Left ventricle myocardium inferior (tissue), 1 donor: ENCODE measurements at places on chromosomes 5 and 9.

GRCh38 chr9:13791816-13792215, 512.3 kb upstream of the MPDZ start:
- DNase-seq: no peak

- no peak for DNase-seq
Observed at GRCh38 chr9:37929441-37929895, 25.5 kb upstream of the SLC25A51 start.

GRCh38 chr5:163712011-163712410, 206.6 kb downstream of the MAT2B start:
- DNase-seq: no peak

- no peak for DNase-seq
Observed at GRCh38 chr5:132020568-132021339, 9.3 kb upstream of the ACSL6 start.

DNA sequence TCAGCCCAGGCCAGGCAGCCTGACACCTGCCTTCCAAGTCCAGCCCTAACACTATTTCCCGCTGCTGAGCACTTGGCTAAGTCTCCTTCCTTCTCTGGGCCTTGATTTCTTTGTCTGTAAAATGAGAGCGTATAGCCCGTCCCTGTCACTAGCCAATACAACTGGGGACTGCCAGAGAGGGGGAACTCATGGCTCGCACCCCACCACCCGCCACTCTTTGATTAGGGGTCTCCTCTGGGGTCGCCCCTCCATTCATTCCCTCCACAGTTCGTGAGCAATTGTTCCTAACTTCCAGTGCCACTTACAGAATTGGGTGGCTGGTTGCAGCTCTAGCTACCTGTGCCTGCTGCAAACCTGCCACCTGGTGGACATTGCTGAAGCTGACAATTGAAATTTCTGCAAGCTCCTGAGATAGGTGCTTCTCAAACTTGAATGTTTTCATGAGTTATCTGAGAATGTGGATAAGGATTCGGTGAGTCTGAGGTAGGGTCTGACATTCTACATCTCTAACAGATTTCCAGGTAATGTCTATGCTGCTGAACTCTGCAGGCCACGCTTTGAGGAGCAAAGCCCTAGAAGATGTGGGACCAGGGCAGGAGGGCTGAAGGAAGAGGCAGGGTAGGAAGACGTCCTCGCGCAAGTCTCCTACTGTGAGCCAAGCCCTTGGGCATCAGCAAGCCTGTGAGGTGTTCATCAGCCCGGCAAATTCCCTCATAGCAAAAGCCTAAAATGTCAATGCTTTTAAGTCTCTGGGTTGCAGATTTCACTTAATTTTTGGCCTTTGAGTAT, 13.3 kb upstream of the RECK start:
- DNase-seq: peak; percentile 39

DNA sequence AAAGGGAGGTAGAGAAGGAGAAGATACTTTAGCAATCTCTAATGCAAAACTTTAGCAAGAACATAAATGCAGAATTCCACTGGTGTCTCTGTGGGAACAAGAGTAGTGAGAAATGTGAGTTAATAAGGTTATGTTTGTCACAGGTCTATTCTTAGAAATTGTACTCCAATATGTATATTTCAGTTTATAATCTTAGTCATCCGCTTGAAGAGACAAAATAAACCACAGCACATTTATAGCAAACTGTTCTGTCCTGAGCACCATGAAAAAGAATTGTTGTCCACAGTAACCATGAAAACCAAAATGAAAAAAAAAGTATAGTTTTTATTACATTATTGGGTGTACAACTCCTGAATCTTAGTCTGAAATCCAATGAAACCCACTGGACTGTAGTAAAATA, 93.6 kb upstream of the TSLP start:
- no peak for DNase-seq

DNA sequence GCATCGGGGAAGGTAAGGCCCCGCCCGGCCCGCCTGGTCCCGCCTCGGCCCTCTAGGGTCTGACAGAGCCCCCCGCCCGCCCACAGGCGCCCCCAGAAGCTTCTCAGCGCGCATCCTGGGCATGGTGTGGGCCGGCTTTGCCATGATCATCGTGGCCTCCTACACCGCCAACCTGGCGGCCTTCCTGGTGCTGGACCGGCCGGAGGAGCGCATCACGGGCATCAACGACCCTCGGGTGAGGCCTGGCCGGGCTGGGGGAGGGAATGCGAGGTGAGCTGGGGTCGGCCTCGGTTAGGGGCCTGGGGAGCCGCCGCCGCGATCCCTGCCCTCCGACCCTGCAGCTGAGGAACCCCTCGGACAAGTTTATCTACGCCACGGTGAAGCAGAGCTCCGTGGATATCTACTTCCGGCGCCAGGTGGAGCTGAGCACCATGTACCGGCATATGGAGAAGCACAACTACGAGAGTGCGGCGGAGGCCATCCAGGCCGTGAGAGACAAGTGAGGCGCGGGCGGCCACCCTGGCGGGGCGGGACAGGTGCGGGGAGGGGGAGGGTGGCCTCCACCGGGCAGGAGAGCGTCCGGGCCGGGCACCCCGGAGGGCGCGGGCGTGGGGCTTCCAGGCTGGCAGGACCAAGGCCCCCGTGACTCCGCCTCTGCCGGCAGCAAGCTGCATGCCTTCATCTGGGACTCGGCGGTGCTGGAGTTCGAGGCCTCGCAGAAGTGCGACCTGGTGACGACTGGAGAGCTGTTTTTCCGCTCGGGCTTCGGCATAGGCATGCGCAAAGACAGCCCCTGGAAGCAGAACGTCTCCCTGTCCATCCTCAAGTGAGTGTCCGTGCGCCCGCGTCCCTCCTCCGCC, 7.1 kb downstream of the LRRC26 start:
- DNase-seq: no peak

DNA sequence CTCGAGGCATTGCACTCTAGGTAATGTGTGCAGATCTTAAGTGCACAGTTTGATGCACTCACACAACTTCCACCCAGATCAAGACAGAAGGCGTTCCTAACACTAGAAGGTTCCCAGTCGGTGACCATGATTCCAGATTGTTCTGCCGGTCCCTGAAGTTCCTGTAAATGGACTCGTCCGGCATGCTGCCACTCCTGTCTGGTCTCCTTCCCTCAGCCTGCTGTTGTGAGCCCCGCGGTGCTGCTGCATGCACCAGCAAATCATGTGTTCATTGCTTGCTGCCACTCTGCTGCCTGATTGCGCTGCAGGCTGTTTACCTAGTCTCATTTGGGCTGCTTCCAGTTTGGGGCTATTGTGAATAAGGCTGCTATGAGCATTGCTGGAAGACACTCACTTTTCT, 11.5 kb downstream of the STKLD1 start:
- DNase-seq: no peak

DNA sequence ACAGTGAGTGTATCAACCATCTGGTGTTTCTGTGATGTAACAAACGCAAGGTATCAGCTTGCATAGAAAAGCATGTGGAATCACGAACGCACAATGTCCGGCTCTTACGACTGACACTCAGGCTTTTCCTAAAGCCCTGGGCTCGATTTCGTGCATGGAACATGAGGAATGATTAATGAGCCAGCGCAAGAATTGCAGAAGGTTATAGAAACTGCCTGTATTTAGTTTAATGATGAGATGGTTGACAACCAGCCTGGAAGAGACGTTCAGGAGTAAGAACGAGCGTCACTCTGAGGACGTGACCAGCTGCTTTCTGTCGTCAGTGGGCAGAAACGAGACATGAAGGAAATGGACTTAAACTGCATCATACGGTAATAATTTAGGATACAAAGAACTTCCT, 497.6 kb downstream of the IRX1 start:
- DNase-seq: no peak

- no peak for DNase-seq
Observed at GRCh38 chr9:83535736-83536135, 2.5 kb downstream of the FRMD3 start.

DNA sequence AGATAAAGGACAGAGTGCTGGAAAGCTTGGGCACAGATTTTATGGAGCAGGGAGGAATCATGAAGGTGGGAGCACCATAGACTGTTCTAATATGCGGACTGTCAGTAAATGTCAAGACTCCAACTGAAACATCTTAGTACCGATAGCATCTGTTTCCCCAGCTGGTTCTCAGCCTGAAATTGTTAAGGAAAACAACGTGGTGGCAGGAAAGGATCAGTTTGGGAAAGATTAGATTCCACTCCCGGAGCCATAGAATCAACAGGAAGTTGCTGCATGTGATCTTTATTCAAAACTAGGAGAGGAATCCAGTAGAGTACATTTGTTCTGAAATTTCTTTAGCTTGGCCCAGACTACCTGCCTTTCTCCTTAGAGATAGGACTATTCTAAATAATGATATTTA, 559.1 kb downstream of the CSNK1G3 start:
- DNase-seq: no peak
